ENCODE measurements at places on chromosomes 2 and 18. TPM values are rescaled to one million over a fixed set of nuclear protein-coding genes. Genes with fewer than 3 reads are reported as not detected.

Gene PLA2R1
- 0.37 TPM for polyA plus RNA-seq

Gene SNORC
- polyA plus RNA-seq, result 1.9 TPM

Gene L3MBTL4
- polyA plus RNA-seq, result 0.77 TPM

Gene COBLL1
- polyA plus RNA-seq, result 2.9 TPM

Gene PSMA8
- polyA plus RNA-seq, result not detected

Gene ARHGEF4
- 4.6 TPM for polyA plus RNA-seq
